ENCODE measurements at places on chromosomes 2 and 18.
A peak's percentile ranks its signal among the peaks of the same experiment; 100 is the strongest.

DNA sequence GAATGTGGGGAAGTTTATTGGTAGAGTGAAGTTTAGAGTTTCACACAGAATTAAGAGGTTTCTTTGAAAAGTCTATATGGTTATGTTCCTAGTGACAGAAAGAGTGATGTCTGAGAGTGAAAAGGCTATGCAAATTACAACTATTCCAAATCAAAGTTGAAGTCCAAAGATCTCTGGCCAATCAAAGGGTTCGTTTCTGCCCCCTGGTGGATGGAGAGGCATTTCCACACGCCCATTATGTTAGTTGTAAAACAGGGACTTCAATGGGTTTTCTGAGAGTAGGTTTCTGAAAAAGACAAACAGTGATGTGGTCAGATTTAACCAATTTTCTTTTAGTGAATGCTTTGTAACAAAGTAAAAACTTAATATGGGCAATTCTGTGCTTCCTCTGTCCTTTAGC is 441.5 kb upstream of the POU3F3 start:
- no peak for DNase-seq

DNA sequence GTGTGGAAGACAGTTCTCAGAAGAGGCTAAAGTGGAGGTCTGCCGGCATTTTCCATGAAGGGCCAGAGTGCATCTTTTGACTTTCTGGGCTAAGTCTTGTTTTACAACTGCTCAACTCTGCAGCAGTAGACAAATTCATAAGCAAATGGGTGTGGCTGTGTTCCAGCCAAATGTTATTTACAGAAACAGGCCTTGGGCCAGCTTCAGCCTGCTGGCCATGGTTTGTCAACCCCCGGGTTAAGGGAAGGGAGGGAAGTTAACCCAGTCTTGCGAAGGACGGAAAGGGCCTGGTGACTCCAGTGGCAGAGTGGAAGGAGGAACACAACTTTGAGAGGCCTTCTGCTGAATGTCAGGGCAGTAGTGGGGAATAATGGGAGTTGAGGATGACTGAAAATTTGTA is 34.3 kb upstream of the NCKAP5 start:
- DNase-seq, result no peak

DNA sequence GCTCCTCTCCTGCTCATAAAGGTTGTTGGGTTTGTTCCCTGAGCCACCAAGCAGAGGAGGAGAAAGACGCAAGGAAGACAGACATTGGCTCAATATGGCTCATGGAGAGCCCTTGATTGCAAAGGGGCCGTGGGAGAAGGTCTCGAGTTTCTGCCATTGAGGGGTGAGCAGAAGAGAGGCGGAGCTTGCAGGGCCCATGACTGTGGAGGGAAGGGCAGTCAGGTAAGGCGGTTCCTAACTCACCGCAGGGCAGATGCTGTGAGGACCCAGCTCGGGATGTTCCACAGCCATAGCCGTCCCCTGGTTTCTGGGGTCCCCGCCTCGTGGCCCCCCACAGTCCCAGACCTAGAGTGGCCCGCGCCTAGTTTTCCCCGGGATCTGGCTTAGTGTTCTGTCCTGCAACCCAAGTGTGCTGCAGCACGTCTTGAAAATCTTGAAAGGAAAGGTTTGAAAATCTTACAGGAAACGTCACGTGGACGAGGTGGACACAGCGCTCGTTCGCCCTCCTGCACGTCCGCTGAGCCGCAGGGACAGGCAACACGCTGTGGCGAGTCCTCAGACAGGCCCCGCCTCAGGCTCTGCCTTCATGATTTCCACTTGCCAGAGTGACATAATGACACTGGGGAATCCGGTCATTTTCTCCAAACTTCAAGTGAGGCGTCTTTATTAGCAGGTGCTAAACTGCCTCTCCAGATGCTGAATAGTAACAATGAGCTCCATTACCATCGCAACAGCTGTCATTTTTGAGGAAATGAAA is 105.5 kb upstream of the HDAC4 start:
- no peak for DNase-seq

- no peak for DNase-seq
These were observed 6.2 kb upstream of the PER2 start for GRCh38 chr2:238294393-238295143.

DNA sequence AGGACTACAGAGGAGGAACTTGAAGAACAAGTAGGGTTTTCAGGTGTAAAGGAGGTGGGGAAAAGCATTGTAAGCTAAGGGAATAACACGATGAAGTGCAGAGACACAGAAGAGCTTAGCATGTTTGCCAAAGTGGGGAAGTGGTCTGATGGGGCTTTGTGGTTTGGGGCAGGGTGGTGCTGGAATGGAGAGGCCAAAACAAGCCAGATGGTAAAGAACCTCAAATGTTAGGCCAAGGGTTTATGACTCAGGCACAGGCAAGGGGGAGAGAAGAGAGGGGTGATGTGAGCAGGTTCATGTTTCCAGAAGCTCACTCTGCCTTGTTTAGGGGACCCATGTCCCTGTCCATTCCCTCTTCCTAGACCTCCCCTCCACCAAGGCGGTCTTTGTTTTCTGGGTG is 104.5 kb upstream of the YWHAQ start:
- DNase-seq, result no peak

- DNase-seq, result peak; percentile 13
These were observed 316.2 kb downstream of the GALNT13 start for GRCh38 chr2:154187948-154188347.

- no peak for DNase-seq
These were observed 49.4 kb upstream of the FAHD2A start for GRCh38 chr2:95353055-95353575.

Measured in DMS 273 treated with DMSO at 0.1 percent for 48 hours (cell line).